CD8-positive, alpha-beta memory T cell (primary cell): ENCODE measurements at places on chromosomes 12 and 14.

DNA sequence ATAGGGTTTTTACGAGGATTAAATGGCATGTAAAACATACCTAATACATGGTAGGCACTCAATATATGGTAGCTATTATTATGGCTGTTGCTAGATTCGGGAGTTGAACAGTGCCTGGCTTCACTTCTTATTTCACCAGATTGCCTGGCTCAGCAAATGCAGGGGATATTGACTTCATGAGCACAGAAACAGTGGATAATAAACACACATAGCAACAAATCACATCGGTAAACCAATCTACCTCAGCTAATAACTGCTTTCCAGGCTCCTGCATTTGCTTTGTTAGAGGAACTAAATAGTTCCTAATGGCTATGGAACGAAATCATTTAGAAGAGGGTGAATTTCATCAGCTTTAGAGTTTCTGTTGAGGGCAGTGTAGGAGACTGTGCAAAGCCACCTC is 105.2 kb upstream of the TMCC3 start:
- DNase-seq, result no peak

DNA sequence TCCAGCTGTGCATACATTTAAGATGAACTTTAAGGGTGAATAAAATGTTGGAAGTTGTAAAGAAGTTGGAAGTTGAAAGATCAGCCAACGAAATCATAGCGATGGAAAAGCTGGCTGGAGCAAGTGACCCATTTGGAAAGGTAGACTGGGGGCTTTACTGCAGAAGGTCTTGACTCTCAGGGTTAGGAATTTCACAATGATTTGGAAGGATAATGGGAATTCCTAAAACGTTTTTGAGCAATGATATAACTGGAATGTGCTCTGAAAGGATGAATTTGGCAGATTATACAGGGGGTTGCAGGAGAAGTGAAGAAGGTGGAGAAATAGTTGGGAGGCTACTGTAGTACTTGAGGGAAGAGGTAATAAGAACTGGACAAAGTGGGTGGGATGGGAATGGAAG is 27.4 kb downstream of the EMP1 start:
- DNase-seq, result no peak

DNA sequence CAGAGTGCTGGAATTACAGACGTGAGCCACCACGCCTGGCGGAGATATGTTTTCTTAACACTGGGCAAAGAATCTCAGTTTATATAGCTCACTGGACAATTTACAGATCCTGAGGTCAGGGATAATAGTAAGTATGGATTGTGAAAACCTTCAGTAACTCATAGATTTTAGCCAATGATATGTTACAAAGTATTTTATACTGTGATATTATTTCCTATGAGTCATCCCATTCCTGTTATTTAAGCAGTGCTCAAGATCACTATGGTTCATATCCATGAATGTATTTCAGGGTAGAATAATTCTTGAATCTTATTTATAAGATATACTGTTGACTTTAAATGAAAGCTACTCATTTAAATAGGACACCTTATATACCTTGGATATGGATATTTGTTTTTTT is 107.2 kb downstream of the RAD51B start:
- no peak for DNase-seq

GRCh38 chr14:23517650-23518326 is 33.8 kb downstream of the ZFHX2 start:
- no peak for DNase-seq

DNA sequence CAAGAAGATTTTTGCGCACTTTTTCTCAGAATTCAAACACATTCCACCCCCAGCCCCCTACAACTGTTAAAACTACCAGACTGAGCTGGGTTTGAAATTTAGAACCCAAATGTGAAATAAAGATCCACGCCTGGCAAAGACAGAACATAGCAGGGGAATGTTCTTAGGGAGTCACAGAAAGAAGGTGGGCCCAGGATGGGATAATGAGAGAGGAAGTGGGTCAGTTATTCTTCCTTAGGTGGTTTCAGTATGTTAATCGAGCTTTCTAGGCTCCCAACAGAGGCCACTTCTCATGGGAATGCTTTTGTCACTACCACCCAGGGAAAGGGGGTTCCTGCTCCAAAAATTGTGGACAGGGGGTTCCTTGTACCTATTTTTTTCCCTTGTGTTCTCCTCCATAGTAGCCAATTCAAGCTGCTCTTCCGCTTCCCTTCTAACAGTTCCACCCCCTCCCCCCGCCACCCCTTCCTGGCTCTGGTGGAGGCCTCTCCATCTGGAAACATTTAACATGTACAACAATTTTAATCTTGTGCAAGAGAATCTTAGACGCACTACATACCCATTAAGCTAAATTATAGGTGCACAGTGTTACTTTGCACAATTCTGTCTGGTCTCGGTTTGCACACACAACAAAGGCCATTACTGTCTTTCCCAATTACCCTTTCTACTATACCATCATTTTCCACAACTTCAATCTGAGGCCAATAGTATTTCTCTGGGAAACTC is 218.1 kb downstream of the MON2 start:
- DNase-seq, result no peak

DNA sequence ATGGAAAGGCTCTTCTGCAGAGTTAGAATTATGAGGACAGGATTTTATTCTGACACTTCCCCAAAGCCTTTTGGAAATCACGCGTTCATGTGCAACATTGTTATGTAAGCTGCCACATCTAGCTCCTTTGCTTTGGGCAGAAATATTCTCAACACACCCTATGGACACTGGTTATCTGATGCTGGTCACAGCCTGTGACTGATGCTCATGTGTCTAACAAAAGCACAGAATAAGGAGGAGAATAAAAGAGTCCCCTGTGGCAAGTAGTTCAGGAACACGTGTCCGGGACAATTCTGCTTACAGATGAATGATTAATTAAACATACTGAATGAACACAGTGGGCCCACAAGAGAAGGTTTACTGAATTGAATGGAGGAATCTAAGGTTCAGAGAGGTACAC is 22.1 kb downstream of the FOXN3 start:
- DNase-seq, result no peak

DNA sequence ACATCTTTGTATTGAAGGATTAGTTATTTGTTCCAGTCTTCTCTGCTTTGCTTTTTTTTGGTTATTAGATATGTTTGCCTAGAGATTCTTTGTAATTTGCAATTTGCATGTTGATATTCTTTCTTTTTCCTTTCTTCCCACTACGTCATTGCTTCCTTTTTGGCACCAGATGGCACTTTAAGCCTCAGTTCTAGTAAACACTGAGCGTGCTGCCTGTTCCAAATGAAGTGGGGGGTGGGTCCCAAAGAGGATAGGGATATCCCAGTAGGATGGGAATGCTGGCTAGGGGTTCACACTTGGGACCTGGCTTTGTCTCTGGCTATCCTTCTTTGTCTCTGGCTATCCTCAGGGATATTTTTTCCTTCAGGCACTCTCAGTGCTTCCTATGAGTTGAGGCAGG is 17.0 kb downstream of the EAPP start:
- no peak for DNase-seq

DNA sequence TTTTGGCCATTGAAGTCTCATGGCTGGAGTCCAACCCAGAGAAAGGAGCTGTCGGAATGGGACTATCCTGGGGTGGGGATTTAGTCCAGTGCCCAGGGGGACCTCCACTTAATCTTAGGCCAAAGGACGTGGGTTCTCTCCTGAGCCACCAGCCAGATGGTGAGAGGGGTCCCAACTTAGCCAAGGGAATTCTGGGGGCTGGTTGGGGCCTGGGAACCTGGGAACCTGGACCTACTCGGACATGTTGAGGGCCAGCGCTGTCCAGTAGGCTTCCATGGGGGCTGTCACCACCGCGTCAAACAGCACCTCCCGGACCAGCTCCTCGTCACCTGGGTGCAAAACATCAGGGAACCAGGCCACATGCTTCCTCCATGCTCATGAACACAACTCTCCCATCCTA is 33.4 kb downstream of the LRTM2 start:
- DNase-seq, result no peak

DNA sequence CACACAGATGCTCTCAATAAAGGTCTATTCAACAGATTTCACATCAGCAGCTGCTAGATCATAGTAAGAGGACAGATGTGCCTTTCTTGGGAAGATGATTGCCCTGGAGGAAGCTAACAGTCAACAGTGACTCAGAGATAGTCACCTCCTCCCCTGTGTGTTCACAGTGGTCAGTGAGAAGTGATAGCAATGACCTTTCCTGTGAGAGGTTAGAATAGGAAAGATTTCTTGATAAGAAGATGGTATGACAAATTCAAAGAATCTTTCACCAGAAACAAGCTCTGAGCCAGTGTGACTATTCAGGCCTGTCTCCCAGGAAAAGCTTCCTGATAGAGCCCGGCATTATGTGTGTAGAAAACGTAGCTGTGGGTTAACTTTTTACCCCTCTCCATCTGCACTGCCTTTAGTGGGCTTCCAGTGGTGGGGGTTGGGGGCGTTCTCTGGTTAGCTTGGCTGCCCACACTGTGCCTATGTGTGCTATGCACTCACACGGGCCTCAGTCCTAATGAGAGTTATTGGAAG is 66.4 kb upstream of the ARHGAP5 start:
- no peak for DNase-seq

DNA sequence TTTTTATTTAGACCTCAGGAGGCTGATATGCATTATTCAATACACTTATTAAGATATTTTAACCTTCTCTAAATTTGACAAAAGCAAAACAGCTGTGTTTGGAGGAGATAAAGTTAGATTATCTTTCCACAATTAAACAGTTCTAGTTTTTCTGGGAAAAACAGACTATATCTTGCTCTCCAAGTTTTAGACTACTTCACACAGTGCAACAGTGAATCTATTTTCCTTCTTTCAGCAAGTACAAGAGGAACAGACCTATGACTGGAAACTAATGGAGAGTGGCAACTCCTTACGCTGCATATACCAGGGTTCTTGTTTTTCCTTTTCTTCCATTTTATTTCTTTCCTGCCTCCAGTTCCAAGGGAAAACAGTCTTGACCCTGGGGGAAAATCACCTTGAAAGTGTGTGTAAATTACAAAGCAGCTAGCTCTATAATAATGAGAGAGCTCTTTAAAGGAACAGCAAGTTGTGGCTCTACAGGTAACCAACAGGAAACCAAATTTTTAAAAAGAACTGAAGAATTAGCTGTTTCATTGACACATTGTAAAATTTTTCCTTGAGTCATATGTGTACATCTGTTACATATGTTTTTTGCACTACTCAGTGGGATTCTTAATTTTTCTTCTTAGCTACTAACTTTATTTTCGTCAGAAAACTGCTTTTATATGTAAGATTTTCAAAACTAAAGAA is 27.4 kb downstream of the DNM1L start:
- no peak for DNase-seq

DNA sequence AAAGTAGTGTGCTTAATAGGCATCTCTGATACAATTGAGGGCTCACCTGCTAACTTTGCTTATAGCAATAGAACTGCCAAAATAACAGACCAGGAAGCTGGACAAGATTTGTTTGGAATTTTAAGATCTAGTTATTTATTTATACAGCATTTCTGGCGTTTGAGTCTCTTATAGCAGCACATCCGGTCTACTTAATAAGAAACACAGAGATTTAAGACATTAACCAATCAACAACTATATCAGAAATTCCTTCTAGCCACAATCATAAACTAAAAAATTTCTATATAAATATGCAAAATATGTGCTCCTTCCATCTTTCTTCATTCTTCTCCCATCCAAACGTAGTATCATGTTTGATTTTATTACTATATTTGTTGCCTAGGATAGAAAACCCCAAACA is 2.6 kb downstream of the RTN1 start:
- DNase-seq, result no peak

DNA sequence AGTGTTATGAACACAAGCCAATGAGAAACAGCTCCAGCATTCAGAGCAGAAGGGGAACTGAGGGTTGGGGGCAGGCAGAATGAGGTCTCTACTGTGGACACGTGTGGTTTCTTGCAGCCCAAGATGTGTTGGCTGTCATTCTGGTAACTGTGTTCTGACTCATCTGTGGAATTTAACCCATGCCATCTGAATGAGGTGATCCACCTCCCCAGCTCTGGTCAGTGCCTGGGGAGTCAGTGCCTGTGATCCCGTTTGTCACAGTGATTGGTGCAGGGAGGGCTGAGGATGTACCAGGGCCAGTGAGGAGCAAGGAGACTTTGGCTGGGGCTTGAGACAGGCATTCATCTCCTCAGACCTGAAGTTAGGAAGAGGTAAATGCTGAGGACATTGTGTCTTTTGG is 216.8 kb downstream of the MSRB3 start:
- no peak for DNase-seq

- DNase-seq, result no peak
Measured at GRCh38 chr12:1836854-1837421, 16.6 kb downstream of the LRTM2 start.

DNA sequence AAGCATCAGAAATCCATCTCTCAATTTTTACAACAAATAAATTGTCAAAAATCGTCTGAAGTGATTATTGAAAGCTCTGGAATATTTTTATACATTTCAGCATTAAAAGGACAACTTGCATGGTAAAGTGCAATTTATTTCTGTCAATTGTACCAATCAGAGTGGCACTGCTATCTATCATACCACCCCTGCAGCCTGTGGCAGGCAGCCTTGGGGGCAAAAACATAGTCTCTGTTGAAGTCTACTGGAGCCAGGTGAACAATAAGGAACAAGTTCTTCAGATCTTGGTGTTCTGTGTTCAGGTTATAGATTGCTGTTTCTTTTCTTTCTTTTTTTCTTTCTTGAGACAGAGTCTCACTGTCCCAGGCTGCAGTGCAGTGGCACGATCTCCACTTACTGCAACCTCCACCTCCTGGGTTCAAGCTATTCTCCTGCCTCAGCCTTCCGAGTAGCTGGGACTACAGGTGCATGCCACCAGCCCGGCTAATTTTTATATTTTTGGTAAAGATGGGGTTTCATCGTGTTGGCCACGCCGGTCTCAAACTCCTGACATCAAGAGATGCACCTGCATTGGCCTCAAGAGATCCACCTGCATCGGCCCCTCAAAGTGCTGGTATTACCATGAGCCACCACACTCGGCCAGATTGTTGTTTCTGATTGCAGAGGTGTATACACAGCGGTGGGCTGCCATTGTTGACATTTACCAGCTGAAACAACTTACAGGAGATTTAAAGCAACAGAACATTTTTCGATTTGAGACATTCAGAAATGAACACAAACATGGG is 629.6 kb downstream of the SLC16A7 start:
- no peak for DNase-seq

DNA sequence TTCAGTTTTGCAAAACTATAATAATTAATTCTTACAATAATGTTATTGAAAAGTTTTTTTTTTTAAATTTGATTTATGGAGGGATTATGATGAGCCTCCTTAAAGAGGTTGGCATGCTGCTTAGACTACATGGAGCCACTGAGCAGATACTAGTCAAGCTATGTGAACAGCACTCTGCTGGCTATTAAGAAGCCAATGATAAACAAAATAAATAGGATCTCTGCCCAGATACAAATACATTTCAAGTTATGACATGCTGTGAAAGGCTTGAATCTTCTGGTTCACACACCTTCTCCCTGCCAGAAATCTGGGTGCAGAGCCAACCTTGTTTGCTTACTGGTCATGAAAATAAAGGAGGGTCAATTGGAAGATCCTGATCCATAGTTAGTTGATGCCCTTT is 107.4 kb upstream of the NAV3 start:
- no peak for DNase-seq
